ENCODE measurements at places on chromosomes 4 and X.
A peak's percentile ranks its signal among the peaks of the same experiment; 100 is the strongest.

- H3K27ac ChIP-seq, result no peak overlapping the region
- no peaks in the 10 kb centered on the region for H3K36me3 ChIP-seq
- no peaks in the 10 kb centered on the region for H3K27me3 ChIP-seq
- H3K4me3 ChIP-seq, result no peak overlapping the region
Observed at GRCh38 chrX:151753313-151754046, 18.9 kb downstream of the CNGA2 start.

DNA sequence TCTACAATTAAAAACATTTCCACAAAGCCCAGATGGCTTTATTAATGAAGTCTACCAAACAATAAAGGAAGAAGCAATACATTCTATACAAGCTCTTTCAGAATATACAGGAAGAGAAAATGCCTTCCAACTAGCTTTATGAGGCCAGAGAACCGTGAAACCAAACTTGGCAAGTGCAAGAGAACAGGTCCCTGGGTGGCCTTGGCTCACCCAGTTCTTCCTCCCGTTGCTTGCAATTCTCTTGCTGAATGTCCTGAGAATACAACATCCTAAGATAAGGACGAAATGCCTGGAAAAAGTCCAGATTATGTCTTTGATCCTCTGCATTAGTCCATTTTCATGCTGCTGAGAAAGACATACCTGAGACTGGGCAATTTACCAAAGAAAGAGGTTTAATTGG, 204.9 kb downstream of the MAD2L1 start:
- no peaks in the 10 kb centered on the region for H3K4me1 ChIP-seq
- no peaks in the 10 kb centered on the region for H3K27me3 ChIP-seq
- no peak overlapping the region for H3K27ac ChIP-seq
- no peak overlapping the region for H3K4me3 ChIP-seq
- DNase-seq, result no peak
- H3K36me3 ChIP-seq, result no peaks in the 10 kb centered on the region

- no peak for DNase-seq
- H3K36me3 ChIP-seq, result no peaks in the 10 kb centered on the region
- H3K4me3 ChIP-seq, result no peak overlapping the region
- H3K4me1 ChIP-seq, result peaks cover under 1% of the 10 kb centered on the region
- no peak overlapping the region for H3K27ac ChIP-seq
Observed at GRCh38 chr4:112225157-112225556, 6.4 kb upstream of the AP1AR start.

DNA sequence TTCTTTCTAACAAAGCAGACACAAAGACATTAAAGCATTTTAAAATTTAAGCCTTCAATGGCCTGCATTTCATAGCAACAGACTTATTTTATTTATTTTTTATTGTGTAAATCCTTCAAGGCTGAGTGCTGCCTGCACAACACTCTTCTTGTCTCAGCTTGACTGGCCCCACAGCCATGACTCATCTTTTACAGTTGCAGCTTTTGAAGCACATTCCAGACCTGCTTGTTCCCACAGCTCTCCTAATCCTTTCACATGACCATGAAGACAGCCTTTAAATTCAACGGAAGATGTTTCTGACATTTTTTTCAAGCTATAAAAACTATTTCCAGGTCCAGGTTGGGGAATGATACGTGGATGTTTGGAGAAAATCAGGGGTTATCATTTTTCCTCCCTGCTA, 276.9 kb upstream of the TACR3 start:
- H3K4me3 ChIP-seq, result no peak overlapping the region
- no peak overlapping the region for H3K27ac ChIP-seq
- H3K4me1 ChIP-seq, result no peaks in the 10 kb centered on the region
- H3K27me3 ChIP-seq, result no peaks in the 10 kb centered on the region
- no peaks in the 10 kb centered on the region for H3K36me3 ChIP-seq

GRCh38 chrX:143536176-143536575, 18.9 kb upstream of the SPANXN3 start:
- no peak for DNase-seq
- no peaks in the 10 kb centered on the region for H3K4me1 ChIP-seq
- H3K27me3 ChIP-seq, result no peaks in the 10 kb centered on the region
- no peaks in the 10 kb centered on the region for H3K36me3 ChIP-seq
- no peak overlapping the region for H3K27ac ChIP-seq

DNA sequence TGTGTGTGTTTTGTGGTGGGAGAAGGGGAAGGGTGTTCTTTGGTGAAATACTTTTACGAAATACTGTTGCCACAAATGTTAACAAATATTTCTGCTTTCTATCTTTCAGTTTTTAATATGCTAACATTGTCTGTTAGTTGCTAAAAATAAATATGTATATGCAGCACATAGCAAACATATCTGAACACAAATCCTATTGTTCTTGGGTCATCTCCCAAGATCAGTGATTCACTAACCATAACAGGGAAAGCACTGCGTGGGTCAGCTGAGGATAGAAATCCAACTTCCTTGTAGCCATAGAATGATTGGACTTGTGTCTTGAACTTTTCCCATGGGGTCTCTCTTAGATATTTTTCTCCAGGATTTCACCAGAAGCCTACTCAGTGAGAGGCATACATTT, 250.3 kb upstream of the FAM47A start:
- no peak overlapping the region for H3K4me3 ChIP-seq
- no peak overlapping the region for H3K27ac ChIP-seq
- H3K4me1 ChIP-seq, result no peaks in the 10 kb centered on the region
- H3K36me3 ChIP-seq, result no peaks in the 10 kb centered on the region
- DNase-seq, result no peak

DNA sequence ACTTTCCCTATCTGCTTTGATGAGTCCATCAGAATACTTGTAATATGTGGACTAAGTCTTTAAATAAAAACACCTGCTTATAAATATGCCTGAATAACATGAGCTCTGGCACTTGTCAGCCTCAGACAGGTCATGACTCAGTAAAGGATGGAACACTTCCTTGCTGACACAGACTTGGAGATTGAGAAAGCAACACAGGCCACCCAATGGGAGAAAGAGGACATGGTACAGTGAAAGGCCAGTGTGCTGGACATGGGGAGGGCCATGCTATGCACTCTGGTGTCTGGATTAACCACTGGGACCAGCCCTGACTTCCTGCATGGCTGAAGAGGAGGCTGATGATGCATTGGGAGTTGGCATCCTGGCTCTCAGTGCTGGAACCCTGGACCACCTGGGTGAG, 149.5 kb downstream of the DHRSX start:
- H3K36me3 ChIP-seq, result no peaks in the 10 kb centered on the region
- no peaks in the 10 kb centered on the region for H3K4me1 ChIP-seq
- H3K27ac ChIP-seq, result no peak overlapping the region
- H3K4me3 ChIP-seq, result no peak overlapping the region
- no peak for DNase-seq

DNA sequence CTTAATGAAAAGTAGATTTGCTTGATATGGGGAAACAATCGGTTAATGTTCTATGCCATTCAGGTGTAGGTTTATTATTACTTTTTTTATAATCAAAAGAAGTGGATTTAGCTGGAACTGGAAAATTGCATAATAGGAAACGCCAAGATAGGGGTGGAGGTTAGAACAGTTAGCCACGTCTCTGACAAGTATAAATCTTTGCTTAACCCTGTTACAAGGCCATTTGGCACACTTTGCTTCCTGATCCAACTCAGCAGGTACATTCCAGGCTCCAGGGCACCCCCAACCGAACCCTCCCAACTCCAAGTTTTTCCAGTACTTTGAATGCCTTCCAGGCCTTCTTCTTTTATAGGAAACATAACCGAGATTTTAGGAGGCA, 50.6 kb upstream of the ACSL4 start:
- no peaks in the 10 kb centered on the region for H3K27me3 ChIP-seq
- peaks cover 4% of the 10 kb centered on the region for H3K4me1 ChIP-seq
- DNase-seq, result no peak
- H3K36me3 ChIP-seq, result no peaks in the 10 kb centered on the region
- H3K4me3 ChIP-seq, result no peak overlapping the region

DNA sequence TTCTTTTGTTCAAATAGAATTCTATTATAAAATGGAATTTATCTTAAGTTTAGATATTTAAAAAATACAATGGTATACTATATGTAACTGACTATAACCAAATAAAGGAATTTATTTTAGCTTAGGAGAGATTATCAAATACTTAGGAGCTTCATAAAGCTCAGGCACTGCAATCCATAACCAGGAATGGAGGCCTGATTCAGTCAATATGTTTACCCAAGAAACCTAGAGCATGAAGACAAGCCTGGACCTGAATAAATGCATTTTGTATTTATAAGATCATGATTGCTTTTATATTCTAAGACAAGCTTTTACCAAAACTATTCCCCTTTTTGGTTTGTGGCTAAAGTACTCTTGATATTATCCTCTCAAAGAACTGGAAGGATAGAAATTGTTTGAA, 742.6 kb downstream of the FAT4 start:
- no peaks in the 10 kb centered on the region for H3K27me3 ChIP-seq
- DNase-seq, result no peak
- no peaks in the 10 kb centered on the region for H3K36me3 ChIP-seq

- H3K4me3 ChIP-seq, result no peak overlapping the region
- DNase-seq, result no peak
- H3K27me3 ChIP-seq, result no peaks in the 10 kb centered on the region
- H3K36me3 ChIP-seq, result no peaks in the 10 kb centered on the region
Observed at GRCh38 chr4:120636120-120636630, 286.4 kb downstream of the PRDM5 start.

DNA sequence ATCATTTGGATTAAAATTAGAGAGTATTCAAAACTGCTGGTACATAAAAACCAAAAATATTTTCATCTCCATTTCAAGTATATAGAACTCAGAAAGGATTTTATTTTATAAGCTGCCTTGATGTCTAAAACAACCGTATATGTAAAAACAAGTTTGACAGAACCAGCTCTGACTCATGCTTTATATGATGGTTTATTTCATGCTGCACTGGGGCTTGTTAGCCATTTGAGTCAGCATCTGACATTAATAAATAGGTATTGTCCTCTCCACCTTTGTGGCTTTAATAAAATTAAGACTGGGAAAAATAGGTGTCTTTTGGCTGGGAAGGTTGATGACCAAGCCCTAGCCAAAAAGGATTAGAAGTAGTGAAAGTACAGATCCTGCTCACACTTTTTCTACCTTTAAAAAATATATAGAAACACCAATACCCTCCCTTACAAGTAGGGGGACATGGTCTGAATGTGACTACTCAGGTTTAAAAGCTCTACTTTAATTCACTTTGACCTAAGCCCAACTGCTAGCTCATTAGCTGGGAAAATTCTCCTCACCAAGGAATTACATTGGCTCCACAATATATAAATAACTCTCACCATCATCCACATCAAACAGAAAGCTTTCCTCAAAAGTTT, 228.1 kb downstream of the ADAMTS3 start:
- H3K27me3 ChIP-seq, result no peaks in the 10 kb centered on the region
- no peaks in the 10 kb centered on the region for H3K4me1 ChIP-seq
- no peak overlapping the region for H3K4me3 ChIP-seq
- H3K27ac ChIP-seq, result no peak overlapping the region

GRCh38 chr4:55744369-55744768, 75.2 kb upstream of the EXOC1L start:
- no peak overlapping the region for H3K27ac ChIP-seq
- H3K4me3 ChIP-seq, result no peak overlapping the region
- no peak for DNase-seq
- H3K4me1 ChIP-seq, result no peaks in the 10 kb centered on the region
- no peaks in the 10 kb centered on the region for H3K27me3 ChIP-seq

GRCh38 chrX:45445745-45446412, 245.2 kb upstream of the DIPK2B start:
- DNase-seq, result peak; percentile 69
- peaks cover 9% of the 10 kb centered on the region for H3K27me3 ChIP-seq
- no peak overlapping the region for H3K27ac ChIP-seq
- H3K36me3 ChIP-seq, result no peaks in the 10 kb centered on the region
- no peaks in the 10 kb centered on the region for H3K4me1 ChIP-seq

GRCh38 chrX:11665168-11666111, at the start of gene ARHGAP6:
TSS of gene ARHGAP6 (minus strand) at chrX:11665920. CDS start at chrX:11664828, 1,092 bp downstream.
- H3K4me1 ChIP-seq, result no peaks in the 10 kb centered on the region
- peaks cover 58% of the 10 kb centered on the region for H3K27me3 ChIP-seq
- H3K4me3 ChIP-seq, result no peak within 1 kb of the TSS

GRCh38 chrX:11944501-11944900, 186.5 kb downstream of the MSL3 start:
- H3K27ac ChIP-seq, result no peak overlapping the region
- H3K4me1 ChIP-seq, result no peaks in the 10 kb centered on the region
- H3K4me3 ChIP-seq, result no peak overlapping the region
- H3K36me3 ChIP-seq, result no peaks in the 10 kb centered on the region
- no peaks in the 10 kb centered on the region for H3K27me3 ChIP-seq

- no peaks in the 10 kb centered on the region for H3K27me3 ChIP-seq
- no peak for DNase-seq
Observed at GRCh38 chrX:7637066-7637465, 205.9 kb upstream of the VCX start.

GRCh38 chrX:150200820-150201287, 162.3 kb upstream of the MAMLD1 start:
- no peaks in the 10 kb centered on the region for H3K36me3 ChIP-seq
- H3K4me3 ChIP-seq, result no peak overlapping the region
- peak; percentile 61 for DNase-seq
- H3K27me3 ChIP-seq, result no peaks in the 10 kb centered on the region
- no peaks in the 10 kb centered on the region for H3K4me1 ChIP-seq

DNA sequence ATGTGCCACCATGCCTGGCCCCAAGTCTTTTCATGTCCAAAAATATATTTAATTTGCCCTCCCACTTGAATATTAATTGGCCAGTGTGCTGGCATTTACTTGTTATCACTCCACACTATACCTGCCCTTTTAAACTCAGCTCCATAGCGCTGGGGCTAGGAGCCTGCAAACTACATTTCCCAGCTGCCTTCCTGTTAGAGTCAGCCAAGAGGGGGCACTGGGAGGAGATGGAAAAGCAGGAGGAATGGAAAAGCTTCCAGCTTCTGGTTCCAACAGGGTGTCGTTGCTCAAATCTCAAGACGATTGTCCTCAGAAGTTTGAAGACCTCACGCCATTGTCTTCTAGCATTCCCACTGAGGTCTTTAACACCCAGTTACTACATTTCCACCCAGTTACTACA, 315.5 kb downstream of the BCOR start:
- H3K27ac ChIP-seq, result no peak overlapping the region
- no peak overlapping the region for H3K4me3 ChIP-seq
- H3K27me3 ChIP-seq, result no peaks in the 10 kb centered on the region
- H3K36me3 ChIP-seq, result no peaks in the 10 kb centered on the region

Data from common myeloid progenitor, CD34-positive (primary cell).